ENCODE measurements at places on chromosomes 12 and 14.
A peak's percentile ranks its signal among the peaks of the same experiment; 100 is the strongest.

DNA sequence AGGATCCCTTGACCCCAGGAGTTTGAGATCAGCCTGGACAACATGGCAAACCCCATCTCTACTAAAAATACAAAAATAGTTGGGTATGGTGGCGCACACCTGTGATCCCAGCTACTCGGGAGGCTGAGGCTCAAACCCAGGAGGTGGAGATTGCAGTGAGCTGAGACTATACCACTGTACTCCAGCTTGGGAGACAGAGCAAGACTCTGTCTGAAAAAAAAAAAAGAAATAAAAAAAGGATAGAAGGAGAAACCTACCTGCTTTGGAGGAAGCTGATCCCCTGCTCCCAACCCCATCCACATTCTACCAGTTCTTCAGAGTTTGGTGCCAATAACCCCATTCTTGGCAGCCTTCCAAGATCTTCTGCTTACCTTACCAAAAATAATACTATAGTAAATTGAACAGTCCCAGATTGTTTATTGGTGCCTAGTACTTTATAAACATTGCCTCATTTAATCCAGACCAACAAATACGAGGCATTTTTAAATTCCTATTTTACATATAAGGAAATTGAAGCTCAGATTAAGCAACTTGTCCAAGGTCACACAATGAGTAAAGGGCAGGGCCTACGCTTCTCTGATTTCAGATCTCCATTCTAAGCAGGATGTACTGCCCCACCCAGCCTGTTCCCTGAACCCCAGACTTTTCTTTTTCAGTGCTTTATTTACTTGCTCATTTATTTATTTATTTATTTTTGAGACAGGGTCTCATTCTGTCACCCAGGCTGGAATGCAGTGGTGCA, 33.2 kb upstream of the FAM222A start:
- no peak for DNase-seq

- peak; percentile 88 for DNase-seq
Measured at GRCh38 chr12:124928095-124928911, 13.9 kb upstream of the UBC start.

DNA sequence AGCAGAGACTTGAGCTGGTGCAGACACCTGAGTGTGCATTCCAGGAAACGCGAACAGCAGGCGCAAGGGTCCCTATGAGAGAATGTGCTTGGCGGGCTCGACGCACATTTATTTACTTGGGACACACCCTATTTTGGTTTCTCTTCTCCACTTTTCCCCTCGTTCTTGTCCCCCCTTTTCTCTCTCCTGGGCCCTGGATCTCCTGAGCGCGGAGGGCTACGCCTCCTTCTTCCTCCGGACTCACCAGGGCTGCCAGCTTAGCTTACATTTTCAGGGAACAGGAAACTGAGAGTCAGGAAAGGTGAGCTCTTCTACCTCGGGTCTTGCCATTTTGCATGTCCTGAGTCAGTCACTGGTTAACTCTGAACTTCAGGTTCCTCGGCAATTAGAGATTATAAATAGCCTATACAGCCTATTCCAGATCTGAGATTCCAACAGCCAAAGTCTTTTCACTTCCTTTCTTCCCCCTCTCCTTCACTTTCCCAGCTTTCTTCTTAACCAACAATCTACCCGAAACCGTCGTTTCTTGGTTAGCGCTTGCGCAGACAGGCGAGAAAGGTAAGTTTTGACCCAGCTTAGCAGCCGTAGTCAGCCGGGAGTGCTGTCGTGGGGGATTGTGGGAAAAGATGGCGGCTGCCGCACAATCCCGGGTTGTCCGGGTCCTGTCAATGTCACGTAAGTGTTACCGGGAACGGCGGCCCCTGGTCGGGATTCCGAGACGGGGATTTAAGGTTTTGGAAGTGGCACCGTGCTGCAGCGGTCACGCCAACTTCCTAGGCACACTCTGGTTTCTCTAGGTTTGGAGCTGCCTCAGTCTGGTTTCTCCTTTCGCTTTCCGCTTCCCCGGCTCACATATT, at the start of the genes AKAP3 and NDUFA9:
TSS of gene AKAP3 (minus strand) at position 551 of the 857 bp plus-strand sequence. CDS start 10,855 bp downstream, outside the sequence.
TSS of gene NDUFA9 (plus strand) at position 614 of the 857 bp plus-strand sequence. CDS start at position 627, 13 bp downstream.
- peak; percentile 93 for DNase-seq

- DNase-seq: peak; percentile 81
Measured at GRCh38 chr14:45526715-45527549, 273.9 kb upstream of the MIS18BP1 start.

GRCh38 chr12:127516467-127516866, 750.5 kb upstream of the TMEM132C start:
- DNase-seq: no peak

DNA sequence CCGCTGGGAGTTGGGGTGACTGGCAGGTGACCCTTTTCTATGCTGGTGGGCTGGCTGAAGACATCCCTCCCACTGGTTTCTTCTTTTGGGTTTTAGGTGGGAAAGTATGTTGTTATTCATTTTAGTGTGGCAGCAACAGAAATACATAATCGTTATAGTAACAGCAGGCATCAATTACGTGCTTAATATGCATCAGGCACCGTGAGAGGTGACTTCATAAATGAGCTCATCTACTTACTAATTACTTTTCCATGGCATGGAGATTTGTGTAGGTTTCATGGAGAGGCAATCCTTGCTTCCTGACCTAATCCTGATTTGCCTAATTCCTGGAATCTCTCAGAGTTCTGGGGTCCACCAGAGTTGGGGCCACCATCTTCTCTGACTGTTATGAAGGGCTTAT, 13.4 kb upstream of the CELA1 start:
- DNase-seq: no peak

DNA sequence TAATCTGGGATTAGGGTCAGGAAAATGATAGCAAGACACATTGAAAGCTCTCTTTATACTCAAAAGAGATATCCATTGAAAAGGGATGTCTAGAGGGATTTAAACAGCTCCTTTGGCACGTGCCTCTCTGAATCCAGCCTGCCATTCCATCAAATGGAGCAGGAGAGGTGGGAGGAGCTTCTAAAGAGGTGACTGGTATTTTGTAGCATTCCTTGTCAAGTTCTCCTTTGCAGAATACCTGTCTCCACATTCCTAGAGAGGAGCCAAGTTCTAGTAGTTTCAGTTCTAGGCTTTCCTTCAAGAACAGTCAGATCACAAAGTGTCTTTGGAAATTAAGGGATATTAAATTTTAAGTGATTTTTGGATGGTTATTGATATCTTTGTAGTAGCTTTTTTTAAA, 25.4 kb upstream of the PLEKHD1 start:
- no peak for DNase-seq

DNA sequence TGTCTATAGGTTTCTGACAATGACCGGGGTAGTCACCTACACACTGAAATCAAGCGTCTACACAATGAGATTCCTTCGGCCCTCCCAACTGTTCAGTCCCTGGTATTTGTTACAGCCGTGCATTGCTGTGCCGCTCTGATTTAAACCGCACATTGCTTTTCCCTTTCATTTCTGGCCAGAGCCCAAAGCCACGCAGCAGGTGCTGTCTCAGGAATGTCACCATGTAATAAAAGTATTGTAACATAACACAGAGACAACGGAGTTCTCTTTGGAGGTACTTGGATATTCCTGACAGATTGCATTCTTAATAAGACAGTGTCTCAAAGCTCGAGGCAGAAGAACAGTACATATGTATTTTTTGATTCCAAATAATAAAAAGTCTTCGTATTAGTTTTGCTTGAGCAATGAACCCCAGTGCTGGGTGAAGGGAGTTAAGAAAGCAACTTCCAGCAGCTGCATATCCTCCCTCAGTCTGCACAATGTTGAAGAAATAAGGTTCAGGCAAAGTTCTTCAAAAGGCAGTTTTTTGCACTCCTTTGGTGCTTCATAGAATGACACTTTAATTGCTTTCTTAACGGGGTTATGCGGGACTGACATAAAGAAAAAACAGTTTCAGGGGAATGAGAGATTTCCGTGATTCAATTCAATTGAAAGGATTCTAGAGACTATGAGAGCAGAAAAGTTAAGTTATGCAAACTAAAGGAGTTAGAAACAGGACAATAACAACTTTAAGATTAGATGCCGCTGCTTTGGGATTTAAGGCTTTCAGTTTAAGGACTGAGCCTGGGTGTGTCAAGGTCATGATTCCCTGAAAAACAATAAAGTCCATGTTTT, 288.7 kb upstream of the FLRT2 start:
- peak; percentile 11 for DNase-seq

GRCh38 chr14:91298576-91298975, 54.1 kb upstream of the GPR68 start:
- DNase-seq: no peak

GRCh38 chr14:69153152-69153872, 393 bp upstream of the DCAF5 start:
- peak; percentile 100 for DNase-seq

DNA sequence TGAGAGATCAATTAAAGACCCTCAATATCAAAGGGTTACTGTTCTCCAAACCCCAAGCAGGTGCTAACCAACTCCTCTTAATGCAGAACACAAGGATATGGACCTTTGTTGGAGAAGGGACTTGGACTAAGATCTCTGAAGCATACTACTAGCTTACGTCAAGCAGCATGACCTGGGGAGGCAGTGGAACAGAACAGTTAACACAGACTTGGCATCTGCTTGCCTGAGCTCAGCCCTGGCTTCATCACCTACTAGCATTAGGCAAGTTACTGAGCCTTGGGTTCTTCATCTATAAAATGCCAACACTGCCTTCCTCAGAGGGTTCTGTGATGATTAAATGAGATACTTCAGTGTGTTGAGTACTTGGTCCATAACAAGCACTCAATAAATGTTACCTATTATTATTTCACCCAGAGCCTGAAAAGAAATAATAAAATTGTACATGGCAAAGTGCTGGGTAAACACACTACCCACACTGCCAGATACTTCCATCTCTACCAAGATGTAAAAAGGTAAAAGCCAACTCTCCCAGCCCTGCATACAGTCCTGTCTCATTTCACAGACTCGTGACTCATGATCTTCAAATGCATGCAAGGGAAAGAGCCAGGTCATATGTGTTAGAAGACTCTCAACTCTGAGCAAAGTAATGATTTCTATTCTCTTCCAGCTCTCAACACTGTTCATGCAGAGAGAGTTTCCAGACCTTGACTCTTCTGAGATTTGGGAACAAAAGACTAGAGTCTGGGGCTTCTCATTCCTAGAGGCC, 39.7 kb downstream of the FMNL3 start:
- DNase-seq: no peak

- peak; percentile 13 for DNase-seq
Measured at GRCh38 chr12:40225337-40225983, 663 bp downstream of the LRRK2 start.
